ENCODE measurements at places on chromosomes 11 and 22.

DNA sequence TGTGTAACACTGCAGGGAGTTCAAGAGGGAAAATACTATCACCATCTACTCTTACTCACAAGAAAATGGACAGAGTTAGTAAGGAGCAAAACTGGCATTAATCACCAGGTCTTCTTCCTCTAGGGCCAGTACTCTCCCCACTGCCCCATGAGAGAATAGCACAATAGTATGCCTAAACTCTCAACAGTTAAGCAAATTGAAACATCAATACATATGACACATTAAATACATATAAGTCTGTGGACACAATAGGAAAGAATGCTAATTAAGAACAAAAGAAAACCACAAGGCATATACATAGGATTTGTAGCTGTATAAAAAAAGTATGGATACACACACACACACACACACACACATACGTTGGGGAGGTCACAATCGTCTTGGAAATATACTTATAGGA, 197.9 kb upstream of the BDNF start:
- DNase-seq = peak; percentile 27

GRCh38 chr22:44100411-44100810, 76.3 kb downstream of the PARVB start:
- no peak for DNase-seq

GRCh38 chr22:30047364-30047738, 32.9 kb upstream of the HORMAD2 start:
- DNase-seq = peak; percentile 13

- no peak for DNase-seq
Measured at GRCh38 chr11:115541518-115541917, 37.3 kb upstream of the CADM1 start.

- no peak for DNase-seq
Measured at GRCh38 chr11:94433049-94433448, 31.8 kb upstream of the GPR83 start.

- peak; percentile 62 for DNase-seq
Measured at GRCh38 chr22:17980015-17980590, 44.3 kb downstream of the MICAL3 start.

- DNase-seq = no peak
Measured at GRCh38 chr22:36587289-36588154, 58.6 kb upstream of the EIF3D start.

DNA sequence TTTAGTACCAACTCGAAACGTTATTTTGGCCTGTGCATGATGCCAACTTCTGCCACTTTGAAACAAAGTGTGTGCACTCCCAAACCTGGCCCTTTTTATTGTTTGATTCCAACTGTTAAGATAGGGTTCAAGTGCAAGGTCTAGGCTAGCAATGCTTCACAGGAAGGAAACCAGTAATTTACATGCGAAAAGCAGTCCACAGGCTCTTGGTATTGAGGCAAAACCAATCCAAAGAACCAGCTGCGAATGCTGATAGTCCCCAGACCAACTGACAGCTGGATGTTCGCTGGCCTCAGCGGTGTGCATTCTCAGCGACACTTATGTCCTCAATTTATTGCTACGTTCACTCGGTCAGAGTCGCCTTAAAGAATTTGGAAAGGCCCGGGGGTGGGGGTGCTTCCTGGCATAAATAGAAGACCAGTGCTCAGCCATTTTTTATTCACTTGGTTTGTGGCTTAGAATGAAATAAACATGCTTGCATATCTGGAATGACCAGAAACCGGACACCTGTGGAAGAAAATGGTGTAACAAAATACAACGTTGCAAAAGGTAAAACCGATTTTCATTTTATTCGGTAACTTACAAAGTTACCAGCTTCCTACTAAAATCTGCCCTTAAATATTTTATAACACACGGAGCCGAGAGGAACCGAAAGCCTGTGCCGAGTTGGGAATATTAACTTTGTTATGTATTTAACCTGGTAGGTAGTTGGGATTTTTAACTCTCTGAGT, 1.6 kb downstream of the CPT1A start:
- DNase-seq = peak; percentile 26

DNA sequence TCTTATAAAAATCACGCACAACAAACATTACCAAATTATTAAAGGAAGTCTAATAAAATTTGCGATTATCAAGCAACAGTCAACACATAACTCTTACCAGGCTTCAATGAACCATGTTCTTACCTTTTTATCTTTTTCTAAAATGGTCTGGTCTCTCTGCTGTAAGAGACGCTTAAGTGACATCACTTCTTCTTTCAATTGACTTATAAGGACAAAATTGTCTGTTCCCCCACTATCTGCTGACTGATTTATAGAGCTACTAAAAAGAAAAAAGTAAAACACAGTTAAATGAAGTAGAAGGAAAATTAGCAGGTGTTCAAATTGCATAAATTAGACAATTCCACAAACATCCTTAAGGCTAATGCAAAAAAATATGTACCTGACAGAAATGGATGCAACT, 10.9 kb downstream of the FAM76B start:
- no peak for DNase-seq

- DNase-seq = no peak
Measured at GRCh38 chr11:132024587-132025295, 654.3 kb downstream of the NTM start.
